Stimulated activated CD4-positive, alpha-beta T cell treated with anti-CD3 and anti-CD28 coated beads, Interleukin-1b, Interleukin-23, amount 100 ng/mL, for 1 hour (primary cell): ENCODE measurements at places on chromosomes 4 and X.

DNA sequence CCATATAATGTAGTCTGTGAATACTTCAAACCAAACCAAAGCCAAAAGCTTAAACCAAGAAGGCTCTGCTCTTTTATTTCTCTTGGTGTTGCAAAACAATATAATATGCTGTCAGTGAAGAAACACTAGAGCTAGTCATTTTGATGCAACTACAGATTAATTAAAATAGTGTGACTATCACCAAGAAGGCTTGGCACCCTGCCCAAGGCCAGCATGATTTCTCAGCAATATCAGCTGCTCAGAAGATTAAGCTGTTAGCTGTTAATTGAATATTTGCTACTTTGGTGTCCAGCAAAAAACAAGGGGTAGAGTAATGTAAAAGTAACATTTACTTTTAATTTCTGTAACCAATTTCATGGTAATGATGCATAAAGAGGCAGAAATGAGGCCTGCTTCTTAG is 104.9 kb upstream of the PRPS2 start:
- no peak for DNase-seq

- DNase-seq, result no peak
Observed at GRCh38 chrX:40177117-40177430, 79.3 kb upstream of the BCOR start.

DNA sequence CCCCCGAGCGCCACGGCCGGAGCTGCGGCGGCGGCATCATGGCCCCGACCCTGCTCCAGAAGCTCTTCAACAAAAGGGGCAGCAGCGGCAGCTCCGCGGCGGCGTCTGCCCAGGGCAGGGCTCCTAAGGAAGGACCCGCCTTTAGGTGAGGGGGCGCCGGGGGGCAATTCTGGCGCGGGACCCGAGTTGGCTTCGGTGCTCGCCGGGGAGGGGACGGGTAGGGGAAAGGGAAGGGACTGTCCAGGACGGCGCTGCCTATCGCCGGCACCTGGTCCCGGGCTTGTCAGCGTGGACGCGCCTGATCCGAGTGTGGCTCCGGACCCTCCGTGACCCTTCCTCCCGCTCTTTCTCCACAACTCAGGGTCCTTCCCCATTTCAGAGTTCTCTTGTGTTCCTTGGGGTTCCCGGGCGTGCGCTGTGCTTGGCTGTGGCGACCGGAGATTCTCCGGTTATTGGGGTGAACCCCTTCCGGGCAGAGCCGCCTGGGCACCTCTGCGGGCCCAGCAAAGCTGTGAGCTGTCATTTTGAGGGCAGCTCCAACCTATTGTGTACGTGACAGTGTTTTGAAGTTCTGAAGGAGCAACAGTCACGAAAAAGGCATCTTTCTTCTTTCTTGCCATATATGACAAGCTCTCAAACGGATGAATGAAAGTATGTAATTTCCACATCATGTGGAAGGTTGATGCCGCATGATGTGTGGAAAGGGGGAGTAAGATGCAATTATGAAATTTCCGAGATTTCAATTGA is 522 bp downstream of the FNIP2 start:
- DNase-seq, result peak; percentile 4

GRCh38 chr4:174332741-174333493 is 49.2 kb downstream of the CEP44 start:
- no peak for DNase-seq

DNA sequence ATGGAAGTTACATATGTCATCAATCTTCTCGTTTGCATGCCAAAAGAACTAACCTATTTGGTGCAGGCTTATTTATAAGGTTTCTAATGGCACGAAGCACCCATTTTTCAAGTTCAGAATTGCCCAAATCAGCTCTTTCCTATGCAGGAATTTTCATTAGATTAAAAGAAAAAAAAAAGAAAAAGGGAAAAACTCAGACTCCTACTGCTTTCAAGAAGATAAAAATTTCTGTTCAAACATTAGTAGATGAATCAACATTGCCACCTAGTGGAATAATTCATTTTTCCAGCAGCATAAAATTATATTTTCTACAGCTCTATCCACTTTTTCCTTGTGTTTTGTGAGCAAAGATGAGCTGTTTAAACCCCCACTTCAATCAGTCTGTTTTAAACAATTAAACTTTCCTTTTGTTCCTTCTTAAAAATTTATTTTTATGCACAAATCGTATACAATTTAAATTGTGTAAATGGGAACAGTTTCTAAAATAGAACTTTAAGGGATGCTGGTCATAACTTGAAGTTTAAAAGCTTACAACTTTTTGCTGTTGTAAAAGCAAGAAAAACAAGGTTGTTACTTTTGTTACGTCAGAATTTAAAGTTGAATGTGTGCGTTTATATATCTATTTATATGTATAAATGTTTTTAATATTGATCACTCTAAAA is 309.9 kb downstream of the ARAP2 start:
- DNase-seq, result no peak

DNA sequence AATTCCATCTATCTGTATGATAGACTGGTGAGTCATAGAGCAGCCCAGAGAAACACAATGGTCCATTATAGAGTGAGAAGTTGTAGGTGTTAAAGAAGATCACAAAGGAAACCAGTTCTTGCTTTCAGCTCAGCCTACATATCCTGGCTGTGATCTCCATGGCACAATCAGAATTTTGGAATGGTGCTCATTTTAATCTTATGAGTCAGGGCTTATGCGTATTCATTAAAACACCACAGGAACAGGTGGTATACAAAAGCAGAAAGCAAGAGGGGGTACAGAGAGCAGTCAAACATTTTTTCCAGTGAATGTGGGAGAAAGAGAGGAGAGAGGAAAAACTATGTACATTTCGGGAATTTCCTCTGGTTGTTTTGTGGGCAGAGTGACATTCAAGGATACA is 126.9 kb downstream of the MFAP3L start:
- DNase-seq, result no peak

DNA sequence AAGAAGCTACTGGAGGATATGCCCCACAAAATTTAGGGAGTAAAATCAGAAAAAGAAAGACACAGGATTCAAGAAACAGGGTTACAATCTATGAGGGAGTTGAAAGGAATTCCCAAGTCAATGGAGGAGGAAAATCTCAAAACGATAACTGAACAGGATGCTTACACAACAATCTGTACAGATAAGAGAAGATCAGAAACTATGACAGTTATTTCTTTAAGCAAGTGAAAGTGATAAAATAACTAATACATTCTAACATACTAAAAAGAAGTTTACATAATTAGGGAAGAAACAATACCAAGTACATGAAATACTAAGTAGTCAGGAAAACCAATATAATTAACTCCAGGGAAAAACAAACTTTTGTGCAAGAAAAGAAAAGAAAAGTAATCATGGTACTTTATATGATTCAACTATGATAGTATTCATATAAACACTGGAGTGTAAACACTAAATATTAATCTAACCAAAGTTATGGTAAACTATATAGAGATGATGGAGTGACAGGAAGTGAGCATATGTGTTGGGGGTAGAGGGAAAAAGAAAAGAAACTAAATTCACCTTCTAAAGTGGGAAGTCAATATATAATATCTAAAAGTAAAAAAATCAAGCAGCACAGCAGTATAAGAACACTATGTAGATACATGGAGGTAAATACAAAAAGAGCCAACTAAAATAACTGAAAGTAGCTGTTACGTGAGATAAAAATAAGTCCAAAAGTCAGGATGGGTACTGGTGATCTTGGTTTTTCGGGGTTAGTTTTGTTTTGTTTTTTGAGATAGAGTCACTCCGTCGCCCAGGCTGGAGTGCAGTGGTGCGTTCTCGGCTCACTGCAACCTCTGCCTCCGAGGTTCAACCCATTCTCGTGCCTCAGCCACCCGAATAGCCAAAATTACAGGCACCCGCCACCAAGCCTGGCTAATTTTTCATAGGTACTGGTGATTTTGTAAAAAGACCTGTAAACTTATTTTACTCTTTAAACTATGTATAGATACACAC is 99.3 kb downstream of the TEX11 start:
- DNase-seq, result no peak

GRCh38 chr4:132956962-132957361 is 192.1 kb upstream of the PCDH10 start:
- no peak for DNase-seq

- DNase-seq, result no peak
Observed at GRCh38 chr4:152983774-152984411, 47.8 kb downstream of the FHDC1 start.

GRCh38 chrX:135512508-135513129 is 7.8 kb upstream of the INTS6L start:
- no peak for DNase-seq

DNA sequence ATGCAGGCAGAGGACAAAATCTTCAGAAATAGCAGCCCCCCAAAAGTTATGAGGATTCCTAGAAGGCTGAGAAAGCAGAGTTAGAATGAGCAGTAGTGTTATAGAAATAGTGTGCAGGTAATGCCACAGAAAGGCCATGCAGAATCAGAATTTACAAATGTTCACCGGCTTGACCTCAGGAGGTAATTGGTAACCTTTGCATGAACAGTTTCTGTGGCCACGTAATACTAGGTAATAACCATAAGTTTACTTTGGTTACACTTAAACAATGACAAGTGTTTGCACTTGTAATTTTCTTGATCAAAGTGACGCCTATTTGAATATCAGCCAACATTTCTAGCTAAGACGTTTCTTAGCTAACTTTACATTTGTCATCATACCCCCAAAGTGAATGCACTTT is 393.6 kb downstream of the GPAT3 start:
- no peak for DNase-seq

- DNase-seq, result no peak
Observed at GRCh38 chrX:133325422-133325821, 89.9 kb downstream of the GPC4 start.

DNA sequence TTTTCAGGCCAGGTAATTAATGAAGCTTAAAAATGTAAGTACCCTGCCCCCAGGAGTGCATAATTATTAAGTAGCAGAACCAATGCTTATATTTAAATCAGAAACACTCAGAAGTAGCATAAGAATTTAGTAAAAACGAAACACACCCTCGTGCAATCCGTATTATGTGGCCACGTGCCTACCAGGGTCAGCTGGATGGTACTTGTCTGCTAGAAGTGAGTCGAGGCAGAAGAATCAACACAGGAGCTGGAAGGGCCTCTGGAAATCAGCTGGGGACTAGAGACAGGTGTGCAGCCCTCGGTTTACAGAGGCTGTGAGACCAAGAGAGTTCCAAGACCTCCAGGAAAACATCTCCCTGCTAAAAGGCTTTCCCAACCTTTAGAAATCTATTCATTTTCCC is 559 bp upstream of the FAM47E start:
- DNase-seq, result no peak

GRCh38 chrX:28626515-28626914 is 39.3 kb downstream of the IL1RAPL1 start:
- no peak for DNase-seq

- no peak for DNase-seq
Observed at GRCh38 chr4:6696611-6697010, 2.9 kb downstream of the S100P start.

DNA sequence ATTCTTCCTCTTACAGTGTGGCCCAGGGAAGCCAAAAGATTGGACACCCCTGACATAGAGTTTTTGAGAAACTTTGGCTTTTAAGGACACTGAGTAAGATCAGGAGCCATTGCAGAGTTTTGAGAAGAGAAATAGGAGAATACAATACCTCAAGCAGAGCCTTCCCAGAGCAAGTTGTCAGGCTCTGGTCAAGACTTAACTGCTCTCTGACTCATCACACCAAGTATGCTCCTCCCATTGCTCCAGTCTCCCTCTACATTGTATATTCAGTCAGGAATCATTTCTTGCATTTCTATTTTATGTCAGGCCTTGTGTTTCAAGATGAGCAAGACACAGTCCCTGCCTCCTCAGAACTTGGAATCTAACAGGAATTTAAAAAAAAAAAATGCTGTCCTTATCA is 176.4 kb upstream of the FMR1 start:
- no peak for DNase-seq

DNA sequence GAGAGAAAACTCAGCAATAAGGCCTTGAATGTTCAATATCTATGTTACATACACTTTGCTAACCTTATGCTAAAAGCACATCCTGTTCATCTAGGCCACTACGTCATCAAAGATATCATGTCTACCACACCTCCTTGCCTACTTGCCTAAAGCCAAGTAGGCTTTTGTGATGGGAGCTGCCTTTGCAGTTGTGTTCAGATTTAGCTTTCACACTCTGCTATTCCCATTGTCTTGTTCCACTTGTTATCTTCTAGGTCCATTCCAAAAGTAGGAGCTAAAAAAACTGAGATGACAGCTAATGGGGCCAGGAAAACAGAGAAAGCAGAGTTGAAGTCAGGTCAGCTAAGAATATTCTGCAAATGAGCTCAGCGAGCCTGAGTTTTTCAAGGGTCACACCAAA is 153.6 kb upstream of the EDNRA start:
- DNase-seq, result no peak

GRCh38 chr4:167587361-167587760 is 353.1 kb upstream of the SPOCK3 start:
- no peak for DNase-seq

GRCh38 chrX:81338924-81339323 is 137.0 kb downstream of the SH3BGRL start:
- DNase-seq, result no peak

DNA sequence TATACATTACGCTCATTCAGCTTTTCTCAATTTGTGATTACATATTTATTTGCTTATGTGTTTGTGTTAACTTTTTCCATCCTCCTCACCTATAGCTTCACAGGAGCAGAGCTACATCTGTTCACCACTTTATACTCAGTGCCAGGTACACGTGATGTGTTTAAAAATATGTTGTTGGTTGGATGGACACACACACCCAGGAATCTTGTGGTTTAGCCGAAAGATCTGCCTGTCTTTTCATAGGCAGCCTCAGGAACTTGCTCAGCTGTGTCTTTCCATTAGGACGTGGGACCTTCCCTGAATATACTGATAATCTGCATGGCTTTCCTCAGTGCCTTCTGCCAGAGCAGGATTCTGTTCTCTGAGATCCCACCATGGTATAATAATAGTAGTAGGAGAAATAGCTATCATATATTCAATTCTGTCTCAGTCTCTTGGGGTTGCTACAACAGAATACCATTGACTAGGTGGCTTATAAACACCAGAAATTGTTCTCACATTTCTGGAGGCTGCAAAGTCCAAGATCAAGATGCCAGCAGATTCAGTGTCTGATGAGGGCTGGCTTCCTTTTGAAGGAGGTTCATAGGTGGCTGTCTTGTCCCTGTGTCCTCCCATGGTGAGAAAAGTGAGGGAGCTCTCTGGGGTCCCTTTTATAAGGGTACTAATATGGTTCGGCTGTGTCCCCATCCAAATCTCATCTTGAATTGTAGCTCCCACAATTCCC is 50.0 kb upstream of the SOD3 start:
- DNase-seq, result no peak
